ENCODE measurements at places on chromosomes 12 and 14.

DNA sequence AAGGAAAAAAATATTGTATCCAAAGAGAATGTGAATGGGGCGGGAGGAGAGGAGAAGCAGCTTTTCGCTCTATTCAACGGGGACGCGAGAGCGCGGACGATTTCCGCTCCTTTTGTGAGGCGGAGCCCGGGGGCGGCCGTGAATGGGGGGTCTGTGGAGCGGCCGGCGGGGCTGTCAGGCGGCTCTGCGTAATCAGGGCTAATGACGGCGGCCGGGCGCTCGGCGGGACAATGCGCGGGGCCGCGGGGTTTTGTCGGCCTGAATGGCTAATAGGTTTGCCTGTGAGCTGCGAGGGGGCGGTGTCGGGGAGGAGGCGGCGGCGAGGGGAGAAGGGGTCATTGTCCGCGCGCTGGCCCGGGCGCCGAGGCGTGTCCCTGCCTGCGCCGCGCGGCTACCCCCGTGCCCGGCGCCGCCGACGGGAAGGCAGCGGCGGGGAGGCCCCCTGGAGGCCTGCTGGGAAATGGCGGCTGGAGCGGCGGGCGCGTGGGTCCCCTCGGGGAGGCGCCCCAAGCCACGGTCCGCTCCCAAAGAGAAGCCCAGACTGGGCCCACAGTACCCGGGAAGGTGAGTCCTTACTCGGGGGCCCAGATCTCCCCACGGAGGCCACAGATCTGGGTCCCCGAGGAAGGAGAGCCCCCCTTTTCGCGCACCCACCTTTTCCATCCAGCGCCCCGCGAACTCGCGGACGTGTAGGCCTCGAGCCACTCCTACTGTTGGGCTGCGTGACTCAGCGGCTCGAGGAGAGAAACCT, 6.0 kb downstream of the SIX6 start:
- no peak for DNase-seq

- DNase-seq, result no peak
These were observed 478.5 kb downstream of the ATP23 start for GRCh38 chr12:58419905-58420304.

GRCh38 chr12:113222730-113223531, 1.7 kb downstream of the TPCN1 start:
- DNase-seq, result no peak

- no peak for DNase-seq
These were observed 7.4 kb downstream of the MDM2 start for GRCh38 chr12:68815232-68815927.

- DNase-seq, result no peak
These were observed 19.4 kb upstream of the EVL start for GRCh38 chr14:100045642-100046344.

- DNase-seq, result no peak
These were observed 259.6 kb downstream of the CCER1 start for GRCh38 chr12:90695415-90695814.

DNA sequence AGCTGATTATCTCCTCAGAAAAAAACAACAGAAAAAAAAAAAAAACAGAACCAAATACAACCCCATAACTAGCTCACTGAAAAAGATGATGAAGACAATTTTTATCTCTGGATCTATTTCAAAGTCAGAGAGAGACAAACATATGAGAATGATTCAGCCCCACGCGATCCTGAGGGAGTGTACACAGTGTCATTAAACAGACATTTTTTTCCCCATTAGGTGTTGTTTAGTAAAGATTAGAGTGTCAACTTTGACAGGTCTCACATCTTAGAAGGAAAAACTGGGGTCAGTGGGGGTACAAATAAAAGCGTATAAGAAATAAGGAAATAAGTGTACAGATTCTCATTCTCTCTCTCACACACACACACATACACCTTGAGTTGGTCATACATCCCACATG, 635.4 kb downstream of the NRXN3 start:
- no peak for DNase-seq

DNA sequence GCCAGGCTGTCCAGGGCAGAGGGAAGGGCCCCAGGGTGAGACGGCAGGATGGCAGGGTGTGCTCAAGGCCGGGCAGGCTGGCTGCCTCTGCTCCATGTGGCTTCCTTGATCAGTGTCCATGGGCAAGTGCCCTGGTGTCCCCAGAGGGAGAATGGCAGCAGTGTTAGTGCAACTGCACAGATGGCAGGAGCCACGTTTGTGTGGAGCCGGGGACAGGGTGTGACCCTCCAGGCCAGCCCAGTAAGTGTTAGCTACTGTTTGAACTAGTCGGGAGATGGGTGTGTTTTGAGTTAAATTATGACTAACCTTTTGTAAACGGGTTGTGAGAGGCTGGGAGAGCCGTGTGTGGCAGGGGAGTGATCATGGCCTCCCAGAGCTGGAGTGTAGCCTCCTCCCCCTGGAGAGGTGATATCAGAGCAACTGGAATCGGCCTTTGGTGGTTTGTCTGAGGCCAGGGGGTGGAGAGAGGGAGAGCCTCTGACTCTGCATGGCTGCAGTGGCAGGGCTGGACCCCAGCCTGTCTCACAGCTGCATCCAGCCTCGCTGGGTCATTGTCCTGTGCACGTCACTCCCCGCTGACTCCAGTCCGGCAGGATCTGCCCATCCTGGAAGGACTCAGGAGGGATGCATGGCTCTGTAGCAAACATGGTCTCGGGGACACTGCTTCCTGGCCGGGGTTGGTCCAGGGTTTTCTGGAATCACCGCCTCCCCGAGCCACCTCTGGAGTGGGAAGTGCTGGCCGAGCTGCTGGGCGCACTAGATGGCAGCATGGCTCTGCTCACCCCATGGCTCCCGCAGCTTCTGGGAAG, 27.8 kb downstream of the AACS start:
- DNase-seq, result no peak

DNA sequence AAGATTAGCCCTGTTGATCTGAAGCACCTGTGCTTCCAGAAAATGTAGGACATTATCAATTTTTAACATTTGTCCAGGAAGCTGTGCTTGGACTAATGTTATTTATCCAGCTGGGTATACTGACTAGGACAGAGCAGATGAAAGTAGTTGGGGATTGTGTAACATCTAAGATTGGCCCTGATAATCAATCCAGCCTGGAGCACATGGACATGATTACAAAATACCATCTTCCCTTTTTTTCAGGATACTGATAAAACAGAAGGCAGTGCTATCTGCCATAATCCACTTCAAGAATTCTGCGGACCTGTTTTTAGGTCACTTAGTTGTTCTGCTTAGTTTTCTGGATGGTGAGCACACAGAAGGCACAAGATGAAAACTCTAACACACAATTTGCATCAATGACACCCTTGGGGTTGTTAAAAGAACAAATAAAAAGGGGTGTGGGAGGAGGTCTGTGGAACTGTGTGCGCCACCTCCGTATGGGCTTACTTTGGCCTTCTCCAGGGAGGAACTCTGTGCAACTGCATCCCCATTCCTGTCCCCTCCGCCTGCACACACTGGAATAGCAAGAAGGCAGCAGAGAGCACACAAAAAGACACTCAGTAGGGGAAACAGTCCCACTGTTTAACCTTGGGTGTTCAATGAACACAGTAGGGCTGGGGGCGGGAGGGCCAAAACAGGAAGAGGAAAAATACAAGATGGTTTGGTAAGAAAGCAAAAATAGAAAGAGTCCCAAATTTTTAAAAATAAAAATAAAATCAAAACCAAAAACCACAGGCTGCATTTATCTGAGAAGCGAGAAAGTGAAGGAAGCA, 31.1 kb upstream of the DUSP6 start:
- no peak for DNase-seq

- DNase-seq, result no peak
These were observed 258.9 kb downstream of the DPF3 start for GRCh38 chr14:72634691-72635616.

DNA sequence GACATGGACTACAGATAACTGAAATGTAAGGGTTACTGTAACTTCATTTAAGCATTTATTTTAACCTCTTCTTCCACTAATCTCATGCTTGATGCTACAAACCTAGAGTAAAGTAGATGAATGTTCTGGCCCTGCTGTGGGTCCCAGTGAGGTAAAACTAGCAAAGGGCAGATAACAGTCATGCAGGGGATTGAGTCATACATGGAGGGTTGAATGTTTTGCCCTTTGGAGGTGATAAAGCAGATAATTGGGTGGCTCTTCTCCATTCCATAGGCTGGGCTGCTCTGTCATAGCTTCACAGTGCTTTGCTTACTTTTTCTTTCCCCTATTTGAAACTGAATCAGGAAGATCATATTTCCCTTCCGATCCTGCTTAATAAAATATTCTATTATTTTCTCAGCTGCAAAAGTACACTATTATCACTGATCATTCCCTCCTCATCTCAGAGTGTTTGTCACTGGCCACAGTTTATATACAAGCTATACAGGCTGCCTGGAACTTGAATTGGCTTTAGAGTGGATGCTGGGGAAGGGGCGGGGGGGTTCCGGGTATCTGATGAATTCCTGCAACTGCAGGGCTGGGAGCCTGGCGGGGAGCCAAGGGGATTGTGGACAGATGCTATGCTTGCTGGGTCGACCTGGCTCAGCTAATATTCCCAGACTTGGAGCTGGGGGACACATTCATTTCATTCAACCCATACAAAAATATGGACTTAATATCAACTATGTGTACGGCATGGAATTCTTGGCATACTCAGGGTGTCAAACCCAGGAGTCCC, 235.1 kb downstream of the NRXN3 start:
- DNase-seq, result no peak

DNA sequence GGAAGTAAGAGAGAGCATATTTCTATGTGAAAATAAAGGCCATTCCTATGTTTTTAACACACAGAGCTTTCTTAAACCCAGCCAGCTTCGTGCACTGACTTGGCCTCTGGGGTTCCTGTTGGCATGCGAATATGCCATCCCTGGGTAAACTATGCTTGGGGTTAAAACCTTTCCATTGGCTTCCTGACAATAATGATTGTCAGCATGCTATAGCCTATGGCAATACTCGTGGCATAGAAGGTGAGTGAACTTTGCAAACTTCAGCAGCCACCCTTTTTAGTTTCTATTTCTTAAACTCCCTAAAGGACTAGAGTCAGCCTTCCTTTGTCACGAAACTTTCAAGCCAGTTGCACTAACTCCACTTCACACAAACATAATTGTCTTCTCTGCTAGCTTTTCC, 148.4 kb upstream of the RGS6 start:
- no peak for DNase-seq

GRCh38 chr12:15710860-15711510, 78.2 kb downstream of the EPS8 start:
- DNase-seq, result no peak

- DNase-seq, result no peak
These were observed 167.5 kb upstream of the FKBP4 start for GRCh38 chr12:2627076-2627834.

GRCh38 chr12:75635606-75636444, 124.4 kb upstream of the KRR1 start:
- DNase-seq, result no peak

DNA sequence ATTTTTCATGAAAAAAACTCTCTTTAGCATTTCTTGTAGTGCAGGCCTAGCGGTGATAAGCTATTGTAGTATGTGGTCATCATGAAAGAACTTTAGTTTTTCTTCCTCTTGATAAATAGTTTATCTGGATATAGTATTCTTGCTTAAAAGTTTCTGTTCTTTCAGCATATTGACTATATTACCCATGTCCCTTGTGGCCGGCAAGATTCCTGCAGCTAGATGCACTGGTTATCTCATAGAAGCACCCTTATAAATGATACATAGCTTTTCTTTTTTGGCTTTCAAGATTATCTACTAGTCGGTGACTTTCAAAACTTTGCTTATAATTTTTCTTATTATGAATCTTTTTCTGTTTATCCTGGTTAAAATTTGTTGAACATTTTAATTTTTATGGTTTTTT, 234.8 kb downstream of the ALG10 start:
- DNase-seq, result no peak

DNA sequence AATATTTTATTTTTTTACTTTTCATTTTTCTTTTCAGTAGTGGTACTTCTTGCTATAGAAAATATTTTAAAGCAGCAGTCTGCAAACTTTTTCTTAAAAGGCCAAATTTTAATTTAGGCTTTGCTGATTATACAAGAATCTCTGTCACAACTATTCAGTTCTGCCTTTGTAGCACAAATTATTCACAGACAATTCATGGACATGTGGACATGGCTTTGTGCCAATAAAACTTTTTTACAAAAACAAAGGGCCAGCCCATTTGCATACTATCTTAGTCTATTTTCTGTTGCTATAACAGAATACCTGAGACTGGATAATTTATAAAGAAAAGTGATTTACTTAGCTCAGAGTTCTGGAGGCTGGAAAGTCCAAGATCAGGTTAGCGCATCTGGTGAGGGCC, 17.1 kb downstream of the LLPH start:
- DNase-seq, result no peak
